ENCODE measurements at places on chromosomes 16 and 17. TPM values are rescaled to one million over a fixed set of nuclear protein-coding genes. Genes with fewer than 3 reads are reported as not detected.

Gene DPEP2NB
- total RNA-seq = not detected

DNA sequence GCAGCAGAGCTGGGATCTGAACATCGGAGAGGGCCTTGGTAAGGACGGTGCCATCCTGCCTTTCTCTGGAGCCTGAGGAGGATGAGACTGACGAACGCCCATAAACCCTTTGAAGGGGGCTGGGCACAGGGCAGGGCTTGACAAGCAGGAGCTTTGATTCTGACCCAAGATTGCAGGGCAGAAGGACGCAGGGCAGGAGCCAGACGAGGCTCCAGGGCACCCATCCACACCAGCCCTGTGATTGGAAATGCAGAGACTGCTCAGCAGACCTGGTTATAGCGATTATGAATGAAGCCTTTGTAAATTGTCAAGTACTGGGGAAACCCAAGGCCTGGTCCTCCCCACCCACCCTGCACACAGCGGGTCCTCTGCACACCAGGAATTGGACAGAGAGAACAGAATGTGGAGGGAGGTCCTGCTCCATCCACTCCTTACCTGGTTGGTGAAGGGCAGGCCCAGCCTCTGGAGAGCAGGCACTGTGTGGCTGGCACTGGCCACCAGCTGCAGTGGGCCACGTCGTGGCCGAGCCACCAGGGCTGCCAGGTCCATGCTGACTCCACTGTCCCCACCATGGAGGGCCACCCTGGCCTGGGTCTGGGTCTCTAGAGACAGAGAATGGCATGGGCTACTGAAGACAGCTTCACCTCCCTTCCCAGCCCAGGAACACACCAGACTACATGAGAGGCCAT lies 68.8 kb downstream of the RMI2 start:
- no peak for DNase-seq

Gene GALR2
- 0.20 TPM for total RNA-seq

Gene TMEM11
- 20.3 TPM for total RNA-seq

DNA sequence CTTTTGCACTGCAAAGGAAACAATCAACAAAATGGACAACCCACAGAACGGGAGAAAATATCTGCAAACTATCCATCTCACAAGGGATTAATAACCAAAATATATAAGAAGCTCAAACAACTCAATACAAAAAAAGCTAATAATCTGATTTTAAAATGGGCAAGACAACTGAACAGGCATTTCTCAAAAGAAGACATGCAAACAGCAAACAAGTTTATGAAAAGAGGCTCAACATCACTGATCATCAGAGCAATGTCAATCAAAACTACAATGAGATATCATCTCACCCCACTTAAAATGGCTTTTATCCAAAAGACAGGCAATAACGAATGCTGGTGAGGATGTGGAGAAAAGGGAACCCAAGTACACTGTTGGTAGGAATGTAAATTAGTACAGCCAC lies 34.8 kb downstream of the SYNRG start:
- no peak for DNase-seq

DNA sequence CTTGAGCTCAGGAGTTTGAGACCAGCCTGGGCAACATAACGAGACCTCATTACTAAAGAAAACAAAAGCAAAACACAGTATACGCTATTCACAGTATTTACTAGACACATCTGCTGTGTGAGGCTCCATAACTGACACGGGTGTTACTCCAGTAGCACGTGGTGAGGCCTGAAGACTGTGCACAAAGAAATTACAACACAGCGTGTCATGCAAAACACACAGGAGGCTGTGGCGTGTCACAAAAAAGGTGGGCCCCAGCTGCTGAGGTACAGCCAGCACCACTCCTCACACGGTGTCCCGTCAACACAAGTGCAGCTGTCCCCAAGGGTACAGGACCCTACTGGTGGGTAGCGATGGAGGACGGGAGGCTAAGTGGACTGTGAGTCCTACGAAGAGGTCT lies 2.7 kb downstream of the CYBC1 start:
- no peak for DNase-seq

GRCh38 chr17:59534583-59534982 lies 30.8 kb upstream of the DHX40 start:
- DNase-seq = no peak
